ENCODE measurements at places on chromosomes 4 and X. TPM values are rescaled to one million over a fixed set of nuclear protein-coding genes. Genes with fewer than 3 reads are reported as not detected.

GRIA3 gene
- 0.60 TPM for total RNA-seq

DNA sequence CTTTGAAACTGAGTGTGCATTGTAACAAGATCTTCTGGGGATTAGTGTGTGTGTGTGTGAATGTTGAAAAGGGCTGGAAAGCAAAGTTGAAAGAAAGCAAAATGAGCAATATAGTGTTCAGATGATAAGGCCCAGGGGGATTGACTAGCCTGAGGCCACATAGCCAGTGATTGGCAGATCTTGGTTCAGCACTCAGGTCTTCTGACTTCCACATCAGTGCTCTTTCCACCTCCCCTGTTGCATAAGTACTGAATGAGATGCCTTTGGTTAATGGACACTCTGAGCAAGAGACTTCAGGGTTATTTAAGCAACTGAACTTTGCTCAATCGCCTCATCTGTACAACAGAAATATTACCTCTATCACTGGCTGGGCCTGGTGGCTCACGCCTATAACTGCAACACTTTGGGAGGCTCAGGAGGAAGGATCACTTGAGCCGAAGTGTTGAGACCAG is 120.4 kb downstream of the TMEM164 start:
- H3K4me1 ChIP-seq: no peaks in the 10 kb centered on the region
- no peak overlapping the region for H3K4me3 ChIP-seq
- no peaks in the 10 kb centered on the region for H3K27me3 ChIP-seq
- H3K27ac ChIP-seq: no peak overlapping the region

DNA sequence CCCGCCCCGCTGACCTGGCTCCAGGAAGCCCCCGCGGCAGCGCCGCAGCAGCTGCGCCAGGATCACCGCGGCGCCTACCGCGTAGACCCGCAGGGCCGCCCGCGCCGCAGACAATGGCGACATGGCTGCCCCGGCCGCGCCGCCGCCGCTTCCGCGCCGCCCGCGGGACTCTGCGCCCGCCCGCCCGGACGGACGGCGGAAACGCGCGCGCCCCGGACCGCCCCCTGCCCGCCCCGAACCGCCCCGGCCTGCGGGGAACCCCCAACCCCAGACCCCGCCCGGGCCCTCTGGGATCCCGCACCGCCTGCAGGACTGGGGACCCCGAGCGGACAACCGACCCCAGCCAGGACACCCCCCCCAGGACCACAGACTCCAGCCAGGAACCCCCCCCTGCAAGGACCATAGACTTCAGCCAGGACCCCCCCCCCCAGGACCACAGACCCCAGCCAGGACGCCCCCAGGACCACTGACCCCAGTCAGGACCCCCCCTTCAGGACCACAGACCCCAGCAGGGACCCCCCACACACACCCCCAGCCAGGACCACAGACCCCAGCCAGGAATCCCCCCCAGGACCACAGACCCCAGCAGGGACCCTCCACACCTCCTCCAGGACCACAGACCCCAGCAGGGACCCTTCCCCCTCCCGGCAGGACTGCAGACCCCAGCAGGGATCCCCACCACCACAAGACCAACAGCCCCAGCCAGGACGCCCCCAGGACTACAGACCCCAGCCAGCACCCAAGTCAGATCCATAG is at the start of the genes DHRSX and ZBED1:
Gene DHRSX, minus strand, starts transcription at position 174 of the 756 bp plus-strand sequence. Its CDS starts 51 bp downstream, at position 123.
Gene ZBED1, minus strand, starts transcription at position 174 of the 756 bp plus-strand sequence. CDS start 10,257 bp downstream, outside the sequence.
- H3K4me1 ChIP-seq: peaks cover 30% of the 10 kb centered on the region
- peak within 1 kb of the TSS; percentile 96 for H3K27ac ChIP-seq
- no peaks in the 10 kb centered on the region for H3K27me3 ChIP-seq
- no peak for DNase-seq

GRCh38 chr4:35918491-35918977 is 325.8 kb downstream of the ARAP2 start:
- H3K4me1 ChIP-seq: no peaks in the 10 kb centered on the region
- H3K27me3 ChIP-seq: no peaks in the 10 kb centered on the region
- H3K4me3 ChIP-seq: no peak overlapping the region
- no peak for DNase-seq

- no peaks in the 10 kb centered on the region for H3K36me3 ChIP-seq
- no peaks in the 10 kb centered on the region for H3K4me1 ChIP-seq
- no peaks in the 10 kb centered on the region for H3K27me3 ChIP-seq
- no peak for DNase-seq
- no peak overlapping the region for H3K27ac ChIP-seq
These were observed 222.8 kb downstream of the TRAM1L1 start for GRCh38 chr4:116862592-116862991.

PAGE2B gene
- total RNA-seq: not detected

GRCh38 chrX:111336141-111336540 is 65.9 kb upstream of the CAPN6 start:
- no peak overlapping the region for H3K27ac ChIP-seq
- H3K4me3 ChIP-seq: no peak overlapping the region
- H3K36me3 ChIP-seq: no peaks in the 10 kb centered on the region
- H3K27me3 ChIP-seq: no peaks in the 10 kb centered on the region
- no peaks in the 10 kb centered on the region for H3K4me1 ChIP-seq

DNA sequence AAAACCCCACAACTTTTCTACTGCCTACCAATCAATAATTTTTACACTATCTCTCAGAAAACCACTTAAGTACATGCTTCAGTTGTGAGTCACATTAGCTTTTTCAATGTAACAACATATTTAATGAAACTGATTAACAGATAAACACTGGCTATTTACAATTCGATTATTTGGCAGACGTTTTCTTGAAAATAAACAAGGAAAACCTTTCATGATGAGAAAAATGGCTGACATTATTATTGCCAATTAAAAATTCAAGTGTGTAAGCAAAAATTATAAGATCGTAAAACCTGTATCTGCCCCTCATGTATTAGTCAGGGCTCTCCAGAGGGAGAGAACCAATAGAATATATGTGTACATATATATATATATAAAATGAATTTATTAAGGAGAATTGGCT is 1555.5 kb upstream of the IGFBP7 start:
- H3K36me3 ChIP-seq: no peaks in the 10 kb centered on the region
- no peak for DNase-seq
- H3K27ac ChIP-seq: no peak overlapping the region
- no peaks in the 10 kb centered on the region for H3K27me3 ChIP-seq

DNA sequence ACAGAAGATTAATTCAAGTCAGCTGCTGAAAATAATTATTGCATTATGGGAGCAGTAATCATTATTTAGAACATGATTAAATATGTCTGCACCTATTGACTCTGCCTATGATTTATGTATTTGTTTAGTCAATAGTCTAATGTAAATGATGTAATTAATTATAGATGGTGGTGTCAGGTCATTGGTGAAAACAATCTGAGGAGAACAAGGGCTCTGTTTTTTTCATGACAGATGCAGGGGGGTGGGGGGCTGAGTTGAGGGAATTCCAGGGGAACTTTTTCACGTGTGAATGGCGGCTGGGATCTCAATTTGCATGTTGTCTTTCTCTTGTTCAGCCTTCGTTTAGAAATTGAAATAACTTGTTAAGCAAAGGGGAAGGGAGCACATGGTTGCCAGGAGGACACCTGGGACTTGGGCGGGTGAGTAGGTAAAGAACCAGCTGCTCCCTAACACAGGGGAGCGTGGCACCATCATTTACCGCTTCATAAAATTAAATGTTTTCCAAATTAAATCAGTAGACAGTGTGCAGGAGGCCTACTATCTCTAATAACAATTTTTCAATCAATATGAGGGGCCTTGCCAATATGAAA is 65.4 kb downstream of the NKX6-1 start:
- no peaks in the 10 kb centered on the region for H3K4me1 ChIP-seq
- DNase-seq: no peak
- no peak overlapping the region for H3K4me3 ChIP-seq
- H3K36me3 ChIP-seq: no peaks in the 10 kb centered on the region

DNA sequence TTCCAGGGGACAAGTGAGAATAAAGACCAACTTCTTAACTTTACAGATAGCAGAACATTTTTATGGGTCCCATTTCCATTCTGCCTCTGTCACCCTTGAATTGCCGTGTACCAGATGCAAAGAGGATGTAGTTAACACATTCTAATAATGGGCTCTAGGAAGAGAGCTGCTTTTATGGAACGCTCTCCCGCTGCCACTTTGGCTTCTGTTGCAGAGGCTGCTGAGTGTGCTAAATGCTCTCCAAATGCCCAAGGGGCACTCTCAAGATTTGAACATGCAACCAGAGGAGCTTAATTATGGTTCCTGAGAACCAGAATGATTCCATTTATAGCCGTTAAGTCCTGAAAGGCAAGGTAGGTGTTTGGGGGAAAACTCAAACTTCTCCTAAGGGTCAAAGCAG is 28.1 kb upstream of the GPC3 start:
- peaks cover 5% of the 10 kb centered on the region for H3K27me3 ChIP-seq
- no peak overlapping the region for H3K4me3 ChIP-seq

PAGE3 gene
- not detected for total RNA-seq

DNA sequence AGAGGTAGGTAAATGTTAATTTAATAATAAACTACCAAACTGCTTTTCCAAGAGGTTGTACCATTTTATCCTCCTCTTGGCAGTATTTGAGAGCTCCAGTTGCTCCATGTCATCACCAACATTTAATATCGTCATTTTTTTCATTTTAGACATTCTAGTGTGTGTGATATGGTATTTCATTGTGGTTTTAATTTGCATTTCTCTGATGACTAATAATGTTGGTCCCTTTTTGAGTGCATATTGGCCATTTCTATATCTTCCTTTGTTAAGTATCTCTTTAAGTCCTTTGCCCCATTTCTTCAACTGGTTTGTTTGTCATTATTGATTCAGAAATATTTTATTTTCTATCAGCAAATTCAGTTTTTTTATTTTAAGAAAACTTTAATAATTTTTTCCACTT is 88.8 kb downstream of the MAPK10 start:
- H3K27me3 ChIP-seq: no peaks in the 10 kb centered on the region
- no peaks in the 10 kb centered on the region for H3K36me3 ChIP-seq
- no peaks in the 10 kb centered on the region for H3K4me1 ChIP-seq

DNA sequence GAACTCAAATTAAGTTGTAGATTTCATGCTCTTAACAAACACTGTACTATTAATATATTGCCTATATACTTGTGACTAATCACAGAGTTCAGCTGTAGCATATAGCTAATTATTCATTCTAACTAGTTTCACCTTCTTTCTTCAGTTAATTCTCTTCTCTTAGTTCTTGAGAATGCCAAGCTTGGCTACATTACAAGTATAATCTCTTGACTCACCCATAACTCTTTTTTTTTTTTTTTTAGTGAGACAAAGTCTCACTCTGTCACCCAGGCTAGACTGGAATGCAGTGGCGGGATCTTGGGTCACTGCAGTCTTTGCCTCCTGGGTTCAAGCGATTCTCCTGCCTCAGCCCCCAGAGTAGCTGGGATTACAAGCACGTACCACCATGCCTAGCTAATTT is 5.4 kb downstream of the KLHL5 start:
- DNase-seq: no peak
- no peak overlapping the region for H3K27ac ChIP-seq
- no peak overlapping the region for H3K4me3 ChIP-seq
- peaks cover 29% of the 10 kb centered on the region for H3K4me1 ChIP-seq

SSX1 gene
- total RNA-seq: not detected

DNA sequence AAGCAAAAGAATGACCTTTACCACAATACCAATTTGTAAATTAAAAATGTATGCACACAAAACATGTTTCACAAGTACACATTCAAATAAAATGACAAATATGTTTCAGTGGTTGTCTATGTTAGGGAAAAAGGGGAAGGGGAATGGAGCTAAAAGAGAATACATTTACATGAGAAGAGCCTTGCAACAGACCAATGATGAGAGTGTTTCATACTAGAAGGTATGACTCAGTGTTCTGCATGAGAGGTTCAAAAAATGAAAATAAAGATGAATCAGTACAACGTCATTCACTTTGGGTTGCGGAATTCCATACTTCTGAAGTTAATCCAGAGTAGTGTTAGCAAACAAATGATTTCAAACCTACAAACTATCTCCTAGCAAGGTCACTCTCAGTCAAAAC is 51.7 kb downstream of the RPGR start:
- no peaks in the 10 kb centered on the region for H3K36me3 ChIP-seq
- no peaks in the 10 kb centered on the region for H3K27me3 ChIP-seq
- H3K4me3 ChIP-seq: no peak overlapping the region
- H3K27ac ChIP-seq: no peak overlapping the region

TREX2 gene
- total RNA-seq: 4.4 TPM

- H3K4me1 ChIP-seq: peaks cover 35% of the 10 kb centered on the region
- DNase-seq: no peak
- H3K4me3 ChIP-seq: no peak overlapping the region
These were observed 702 bp downstream of the KLHL5 start for GRCh38 chr4:39062770-39063097.

GRCh38 chrX:14028473-14028872 is 1.2 kb downstream of the GEMIN8 start:
- H3K27ac ChIP-seq: peak overlapping the region; percentile 91
- no peak overlapping the region for H3K4me3 ChIP-seq
- peaks cover 28% of the 10 kb centered on the region for H3K4me1 ChIP-seq
- peaks cover 5% of the 10 kb centered on the region for H3K27me3 ChIP-seq

PRRG3 gene
- 14.7 TPM for total RNA-seq

GRCh38 chrX:10048707-10049106 is 81.5 kb downstream of the CLDN34 start:
- no peak for DNase-seq
- H3K4me1 ChIP-seq: peaks cover 39% of the 10 kb centered on the region
- H3K36me3 ChIP-seq: no peaks in the 10 kb centered on the region
- no peak overlapping the region for H3K27ac ChIP-seq
- no peak overlapping the region for H3K4me3 ChIP-seq

GRCh38 chr4:75056277-75056676 is 123.4 kb downstream of the PARM1 start:
- H3K27ac ChIP-seq: no peak overlapping the region
- no peaks in the 10 kb centered on the region for H3K27me3 ChIP-seq

GRCh38 chrX:12548746-12549145 is 242.5 kb upstream of the PRPS2 start:
- no peaks in the 10 kb centered on the region for H3K36me3 ChIP-seq
- no peaks in the 10 kb centered on the region for H3K27me3 ChIP-seq

GRCh38 chr4:7771056-7771455 is 168.6 kb downstream of the AFAP1 start:
- H3K36me3 ChIP-seq: no peaks in the 10 kb centered on the region
- H3K4me3 ChIP-seq: no peak overlapping the region
- H3K27me3 ChIP-seq: no peaks in the 10 kb centered on the region
- DNase-seq: no peak
- no peaks in the 10 kb centered on the region for H3K4me1 ChIP-seq
- no peak overlapping the region for H3K27ac ChIP-seq

TECRL gene
- not detected for total RNA-seq

ATP1B4 gene
- not detected for total RNA-seq

- H3K27me3 ChIP-seq: no peaks in the 10 kb centered on the region
- no peak overlapping the region for H3K27ac ChIP-seq
- no peak for DNase-seq
- no peak overlapping the region for H3K4me3 ChIP-seq
These were observed 118.3 kb upstream of the ATOH1 start for GRCh38 chr4:93710101-93710846.

DNA sequence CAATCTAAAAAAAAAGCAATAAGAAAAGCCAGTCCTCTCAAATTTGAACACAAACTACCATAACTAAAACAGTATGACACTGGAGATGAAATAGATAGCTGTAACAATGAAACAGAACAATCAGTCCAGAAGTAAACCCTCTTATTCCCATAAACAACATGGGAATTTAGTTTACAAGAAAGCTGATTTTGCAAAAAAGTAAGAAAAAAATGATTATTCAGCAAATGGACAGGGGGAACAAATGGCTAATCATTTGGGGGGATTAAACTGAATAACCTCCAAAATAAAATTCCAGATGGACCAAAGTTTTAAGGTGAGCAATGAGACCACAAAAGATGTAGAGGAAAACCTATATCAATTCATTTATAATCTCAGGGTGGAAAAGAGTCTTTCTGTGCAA is 16.1 kb upstream of the SASH3 start:
- H3K27ac ChIP-seq: no peak overlapping the region
- H3K4me1 ChIP-seq: no peaks in the 10 kb centered on the region
- no peaks in the 10 kb centered on the region for H3K36me3 ChIP-seq
- H3K27me3 ChIP-seq: no peaks in the 10 kb centered on the region

PAGE5 gene
- total RNA-seq: not detected

Measured in tibial nerve (tissue), 4 donors.